ENCODE measurements at places on chromosomes 12 and 14.

DNA sequence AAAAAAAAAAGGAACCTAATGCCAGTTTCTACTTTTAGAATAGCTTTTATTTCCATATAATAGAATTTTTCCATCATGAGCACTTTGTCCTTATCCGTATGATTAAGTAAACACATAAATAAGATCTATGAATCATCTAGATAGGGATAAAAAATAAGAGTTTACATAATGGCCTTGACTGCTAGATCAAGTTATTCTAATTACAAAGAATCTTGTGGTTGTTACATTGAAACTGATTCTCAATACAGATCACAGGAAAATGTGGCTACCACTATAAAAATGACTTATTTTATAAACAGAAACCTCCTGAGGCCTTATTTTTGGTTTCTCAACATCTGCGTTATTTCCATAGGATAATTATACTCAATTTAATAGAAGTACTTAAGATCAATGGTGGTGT lies 34.4 kb upstream of the NDUFA12 start:
- no peak for DNase-seq

DNA sequence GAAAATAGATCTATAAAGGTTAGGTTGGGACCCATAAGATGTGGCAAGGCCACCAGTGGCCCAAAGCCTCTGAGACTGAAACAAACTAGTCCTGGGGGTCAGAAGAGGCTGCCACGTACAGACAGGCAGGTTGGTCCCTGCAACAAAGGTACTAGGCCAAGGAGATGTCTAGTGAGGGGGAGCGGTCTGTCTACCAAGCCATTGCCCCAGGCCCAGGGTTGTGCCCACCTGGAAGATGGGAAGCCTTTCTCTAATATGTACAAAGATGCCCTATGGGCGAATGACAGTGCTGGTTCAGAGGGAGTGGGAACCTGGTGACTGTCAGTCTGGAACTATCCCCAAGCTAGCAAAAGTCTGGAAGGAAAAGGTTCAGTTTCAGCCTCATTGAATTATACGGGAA lies 233.2 kb downstream of the RBM19 start:
- no peak for DNase-seq

GRCh38 chr14:56247495-56248200 lies 129.4 kb downstream of the PELI2 start:
- peak; percentile 34 for DNase-seq

- peak; percentile 75 for DNase-seq
Observed at GRCh38 chr14:69475194-69475818, 9.2 kb upstream of the PLEKHD1 start.

- DNase-seq = no peak
Observed at GRCh38 chr12:6647083-6647604, at the start of gene ACRBP. Gene ACRBP, minus strand, starts transcription at chr12:6647432. Its CDS starts 66 bp downstream, at chr12:6647366.

DNA sequence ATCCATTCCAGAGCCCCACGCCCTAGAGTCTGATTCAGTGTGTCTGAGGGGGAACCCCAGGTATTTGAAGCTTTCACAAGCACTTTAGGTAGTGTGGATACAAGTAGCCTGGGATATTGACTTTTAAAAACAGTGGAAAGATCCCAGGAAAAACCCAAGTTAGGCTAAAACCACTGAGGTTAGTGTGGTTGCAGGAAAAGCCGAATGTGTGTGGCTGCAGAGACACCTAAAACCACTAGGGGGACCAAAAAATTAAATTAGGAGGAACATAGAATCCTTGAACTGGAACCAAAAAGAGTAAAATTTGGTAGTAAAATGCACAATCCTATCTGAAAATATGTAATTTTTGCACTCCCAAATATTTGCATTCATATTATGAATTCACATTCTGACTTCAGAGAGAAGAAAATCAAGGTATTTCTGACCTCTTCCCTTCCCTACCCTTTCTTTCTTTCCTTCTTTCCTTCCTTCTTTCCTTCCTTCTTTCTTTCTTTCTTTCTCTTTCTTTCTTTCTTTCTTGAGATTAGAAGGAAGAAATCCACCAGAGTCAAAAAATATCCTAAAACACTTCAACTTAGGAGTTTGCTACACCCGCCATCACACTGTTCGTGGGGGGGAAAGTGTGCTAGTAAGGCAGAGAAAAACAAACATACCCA lies 37.8 kb downstream of the SLCO1A2 start:
- peak; percentile 14 for DNase-seq

GRCh38 chr14:99872786-99873440 lies 79.7 kb downstream of the EML1 start:
- peak; percentile 97 for DNase-seq

DNA sequence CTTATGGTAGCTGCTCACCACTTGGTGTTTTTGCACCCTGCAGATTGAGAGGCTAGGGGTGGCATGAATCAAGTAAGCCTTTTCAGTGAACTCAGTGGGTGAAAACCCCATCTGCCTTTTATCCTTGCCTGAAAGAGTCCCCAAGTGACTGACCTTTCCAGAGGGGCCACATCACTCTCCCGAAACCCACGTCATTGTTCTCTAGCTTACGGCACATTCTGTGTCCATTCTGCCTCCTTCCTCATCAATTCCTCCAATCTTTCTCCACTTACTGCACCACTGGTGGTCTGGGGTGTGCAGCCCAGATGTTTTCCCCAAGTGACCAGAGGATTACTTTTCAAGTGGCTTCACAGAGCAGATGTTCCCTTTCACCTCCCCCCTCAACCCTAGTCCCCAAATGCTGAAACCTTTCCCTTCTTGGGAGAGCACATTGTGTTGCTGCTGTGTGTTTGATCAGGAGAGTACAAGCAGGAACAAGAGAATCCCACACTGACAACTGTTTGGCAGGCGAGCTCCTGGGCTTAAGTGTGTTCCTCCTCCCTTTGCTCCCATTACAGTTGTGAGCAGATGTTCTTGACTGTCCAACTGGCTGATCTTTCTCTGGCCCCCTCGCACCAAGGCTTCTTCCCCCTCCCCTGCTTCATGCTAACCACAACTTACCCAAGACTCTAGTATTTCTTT lies 138.0 kb upstream of the IGF1 start:
- DNase-seq = no peak

DNA sequence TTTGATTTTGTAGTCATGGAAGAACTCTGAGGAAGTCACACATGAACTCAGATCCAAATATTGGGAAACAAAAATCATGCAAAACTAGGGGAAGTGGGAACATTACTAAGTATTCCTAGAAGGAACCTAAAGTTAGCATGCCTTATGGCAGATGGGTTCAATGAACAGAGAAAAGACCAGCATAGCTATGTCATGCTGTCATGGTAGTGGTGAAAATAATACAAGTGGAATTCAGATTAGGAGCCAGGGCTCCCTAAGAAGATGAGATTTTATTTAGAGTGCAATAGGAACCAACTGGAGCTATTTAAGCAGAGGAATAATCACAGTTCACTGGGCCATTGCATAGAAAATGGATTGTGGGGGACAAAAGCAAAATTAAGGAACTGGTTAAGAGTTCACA lies 134.0 kb downstream of the DIO2 start:
- DNase-seq = no peak
